ENCODE measurements at places on chromosomes 7 and 10.
A peak's percentile ranks its signal among the peaks of the same experiment; 100 is the strongest.

DNA sequence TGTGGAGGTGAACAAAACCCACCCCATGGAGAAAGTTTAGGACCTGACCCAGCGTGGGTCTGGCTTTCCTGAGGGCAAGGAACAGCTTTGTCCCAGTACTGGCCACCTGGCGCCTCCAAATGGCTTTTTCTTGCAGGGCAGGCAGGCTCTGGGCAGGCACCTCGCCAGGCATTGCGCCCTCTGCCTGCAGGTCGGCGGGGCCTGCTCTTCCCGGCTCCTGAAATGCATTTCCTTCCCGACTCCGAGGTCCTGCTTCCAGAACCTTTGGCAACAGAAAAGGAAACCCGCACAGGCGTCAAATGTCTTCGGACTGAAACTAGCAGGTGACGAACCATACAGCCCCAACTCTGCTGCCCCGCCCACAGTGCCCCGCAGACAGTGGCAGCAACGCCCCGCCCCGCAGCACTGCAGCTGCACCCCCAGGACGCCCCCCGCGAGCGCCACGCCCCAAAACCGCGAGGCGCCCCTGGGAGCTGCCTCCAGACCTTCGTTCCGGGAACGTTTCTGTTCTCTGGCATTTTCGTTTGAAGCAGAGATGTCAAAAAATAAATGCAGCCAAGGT, 65.5 kb downstream of the C10orf143 start:
- DNase-seq = no peak

GRCh38 chr7:98177553-98177952, 33.7 kb upstream of the BHLHA15 start:
- DNase-seq = no peak

- DNase-seq = no peak
Observed at GRCh38 chr7:125814100-125814499, 884.5 kb upstream of the POT1 start.

DNA sequence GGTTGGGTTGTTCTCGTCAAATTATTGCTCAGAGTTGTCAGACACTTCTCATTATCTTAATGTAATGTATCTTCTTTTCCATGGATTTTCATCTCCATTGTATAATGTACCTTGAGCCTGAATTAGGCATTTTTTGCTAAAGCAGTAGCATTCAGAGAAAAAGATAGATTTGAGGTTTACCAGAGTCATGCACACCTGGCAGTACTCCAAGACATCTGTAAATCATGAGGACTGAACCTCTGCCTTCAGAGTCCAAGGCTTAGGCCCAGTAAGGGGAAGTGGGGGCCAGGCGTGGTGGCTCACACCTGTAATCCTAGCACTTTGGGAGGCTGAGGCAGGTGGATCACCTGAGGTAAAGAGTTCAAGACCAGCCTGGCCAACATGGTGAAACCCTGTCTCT, 624.3 kb upstream of the MBL2 start:
- DNase-seq = no peak

DNA sequence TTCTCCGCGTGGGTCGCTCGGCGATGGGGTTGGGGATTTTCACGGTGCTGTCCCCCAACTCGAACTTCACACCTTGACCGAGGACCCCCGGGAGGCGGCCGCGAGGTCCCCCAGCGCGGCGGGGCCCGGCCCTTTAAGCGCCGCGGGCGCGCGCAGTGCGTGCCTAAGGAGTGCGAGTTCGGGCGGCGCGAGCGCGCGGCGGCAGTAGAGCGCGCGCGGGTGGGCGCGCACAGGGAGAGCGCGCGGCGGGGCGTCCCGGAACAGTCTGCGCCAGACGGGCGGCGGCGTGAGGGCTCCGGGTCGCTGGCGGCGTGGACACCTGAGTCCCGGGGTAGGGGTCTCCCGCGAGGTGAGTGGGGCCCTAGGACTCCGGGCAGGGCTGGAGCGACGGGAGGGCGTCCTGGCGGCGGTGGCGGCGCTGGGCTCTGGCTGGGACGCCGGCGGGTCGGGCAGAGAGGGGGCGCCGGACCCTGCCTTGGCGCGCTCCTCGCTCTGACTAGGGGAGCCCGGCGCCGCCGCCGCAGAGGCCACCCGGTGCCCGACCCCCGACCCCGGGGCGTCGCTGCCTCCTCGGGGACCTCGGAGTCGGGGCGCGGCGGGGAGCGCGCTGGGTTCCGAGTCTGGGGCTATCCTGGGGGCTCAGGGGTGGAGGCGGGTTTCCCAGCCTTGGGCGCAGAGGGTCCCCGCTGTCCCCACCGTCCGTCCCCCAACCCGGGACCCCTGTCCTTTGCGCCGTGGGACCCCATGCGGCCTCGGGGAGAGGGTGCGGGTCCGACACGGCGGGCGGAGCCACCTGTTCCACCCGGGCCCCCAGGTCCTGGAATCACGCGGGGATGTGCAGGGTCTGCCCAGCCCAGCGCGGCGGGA, at the start of gene PROSER2:
TSS of gene PROSER2 (plus strand) at position 235 of the 867 bp plus-strand sequence. CDS start 28,722 bp downstream, outside the sequence.
- no peak for DNase-seq

DNA sequence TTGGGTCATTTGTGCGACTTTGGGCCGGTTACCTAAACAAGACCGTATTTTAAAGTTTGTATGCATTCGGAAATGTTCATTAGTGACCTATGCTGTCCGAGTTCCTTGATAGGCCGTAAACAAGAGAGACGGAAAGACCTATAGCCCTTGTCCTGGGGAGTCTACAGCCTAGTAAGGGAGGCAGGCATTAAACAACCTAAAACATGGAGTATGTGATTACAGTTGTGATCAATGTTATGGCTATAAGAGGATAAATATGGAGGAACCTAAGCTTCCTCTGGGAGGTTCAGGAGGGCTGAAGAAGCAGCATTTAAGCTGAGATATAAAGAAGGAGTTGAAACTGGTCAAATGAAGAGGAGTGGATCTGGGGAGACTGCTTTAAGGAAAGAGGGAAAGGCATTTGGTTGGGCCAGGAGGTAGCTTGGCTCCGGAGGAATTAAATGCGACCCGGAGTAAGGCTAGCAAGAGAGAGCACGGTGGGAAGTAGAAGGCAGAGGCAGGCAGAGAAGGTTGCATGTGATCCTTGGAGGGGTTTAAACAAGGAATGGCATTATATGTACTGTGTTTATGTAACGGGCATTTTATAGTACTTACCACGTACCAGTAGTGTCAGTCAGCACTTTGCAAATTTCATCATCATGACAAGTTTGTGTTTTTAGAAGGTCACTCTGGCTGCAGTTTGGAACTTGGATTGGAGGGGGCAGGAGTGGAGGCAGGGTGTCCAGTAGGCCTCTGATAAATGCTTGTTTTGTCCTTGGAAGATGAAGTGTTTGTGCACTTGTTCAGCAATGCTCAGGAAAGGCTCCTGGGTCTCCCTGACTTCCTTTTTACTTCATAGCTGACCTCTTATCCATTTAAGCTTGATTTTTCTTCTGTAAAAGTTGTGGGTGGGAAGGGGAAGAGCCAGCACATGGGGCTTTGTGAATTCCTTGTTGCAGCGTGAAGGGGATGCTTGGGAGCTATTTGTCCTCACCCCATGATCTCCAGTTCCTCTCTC, 1.0 kb upstream of the AVPI1 start:
- DNase-seq = no peak

DNA sequence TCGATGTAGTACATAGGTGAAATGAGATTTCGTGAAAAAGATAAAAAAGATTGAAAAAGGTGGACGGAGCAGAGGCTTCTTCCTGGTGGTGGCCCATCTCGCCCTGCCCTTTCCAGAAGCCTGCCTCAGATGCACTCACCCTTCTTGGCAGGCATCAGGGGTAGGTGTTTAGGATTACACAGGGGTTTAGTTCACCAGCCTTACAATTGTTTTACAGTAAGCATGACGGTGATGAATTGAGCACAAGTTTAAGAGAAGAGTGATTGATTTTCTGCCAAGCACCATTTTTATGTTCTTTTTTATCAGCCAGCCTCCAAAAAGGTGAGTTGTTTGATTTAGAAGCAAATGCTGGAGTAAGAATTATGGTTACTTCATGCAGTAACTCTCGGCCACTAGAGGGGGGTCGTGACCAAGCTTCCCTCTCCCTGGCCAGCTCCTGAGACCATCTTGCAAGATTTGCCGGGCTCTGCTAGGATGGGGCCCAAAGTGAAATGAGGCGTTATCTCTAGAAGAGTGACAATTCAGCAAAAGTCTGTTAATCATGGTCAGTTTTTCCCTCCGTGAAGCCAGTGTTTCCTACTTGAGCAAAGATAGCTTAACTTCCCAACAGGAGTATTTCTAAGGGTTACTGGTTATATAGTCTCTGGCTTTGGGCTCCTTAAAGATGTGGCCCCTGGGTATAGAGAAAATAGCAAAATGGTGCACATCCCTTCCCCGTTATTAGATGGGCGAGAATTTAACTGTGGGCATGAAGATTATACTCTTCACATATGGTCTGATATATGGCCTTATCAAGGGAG, 228.8 kb downstream of the BMPER start:
- no peak for DNase-seq

- no peak for DNase-seq
Observed at GRCh38 chr10:94402843-94403379, 570 bp downstream of the TBC1D12 start.

DNA sequence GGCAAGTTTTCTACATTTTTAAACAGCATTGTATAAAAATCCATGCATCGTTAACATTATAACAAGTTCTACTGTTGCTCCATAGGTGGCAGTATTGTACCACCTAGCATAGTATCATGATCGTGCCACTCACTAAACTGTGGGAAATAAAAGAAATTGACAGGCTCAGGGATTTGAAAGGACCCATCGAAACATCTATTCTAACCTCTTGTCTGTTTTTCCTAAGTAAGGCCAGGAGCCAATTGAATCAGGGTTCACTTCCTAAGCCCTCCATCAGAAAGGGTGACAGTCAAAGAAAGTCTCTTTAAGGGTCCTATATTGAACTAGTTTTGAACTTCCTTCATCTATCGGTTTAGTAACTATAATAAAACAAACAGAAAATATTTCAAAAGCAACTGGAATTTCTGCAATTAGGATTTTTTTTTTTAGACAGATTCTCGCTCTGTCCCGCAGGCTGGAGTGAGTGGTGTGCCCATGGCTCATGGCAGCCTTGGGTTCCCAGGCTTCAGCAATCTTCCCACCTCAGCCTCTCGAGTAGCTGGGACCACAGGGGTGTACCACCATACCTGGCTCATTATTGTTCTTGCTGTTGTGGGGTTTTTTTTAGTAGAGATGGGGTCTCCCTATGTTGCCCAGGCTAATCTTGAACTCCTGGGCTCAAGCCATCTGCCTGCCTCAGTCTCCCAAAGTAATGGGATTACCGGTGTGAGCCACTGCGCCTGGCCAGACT, 9.4 kb downstream of the HACD1 start:
- DNase-seq = peak; percentile 6

DNA sequence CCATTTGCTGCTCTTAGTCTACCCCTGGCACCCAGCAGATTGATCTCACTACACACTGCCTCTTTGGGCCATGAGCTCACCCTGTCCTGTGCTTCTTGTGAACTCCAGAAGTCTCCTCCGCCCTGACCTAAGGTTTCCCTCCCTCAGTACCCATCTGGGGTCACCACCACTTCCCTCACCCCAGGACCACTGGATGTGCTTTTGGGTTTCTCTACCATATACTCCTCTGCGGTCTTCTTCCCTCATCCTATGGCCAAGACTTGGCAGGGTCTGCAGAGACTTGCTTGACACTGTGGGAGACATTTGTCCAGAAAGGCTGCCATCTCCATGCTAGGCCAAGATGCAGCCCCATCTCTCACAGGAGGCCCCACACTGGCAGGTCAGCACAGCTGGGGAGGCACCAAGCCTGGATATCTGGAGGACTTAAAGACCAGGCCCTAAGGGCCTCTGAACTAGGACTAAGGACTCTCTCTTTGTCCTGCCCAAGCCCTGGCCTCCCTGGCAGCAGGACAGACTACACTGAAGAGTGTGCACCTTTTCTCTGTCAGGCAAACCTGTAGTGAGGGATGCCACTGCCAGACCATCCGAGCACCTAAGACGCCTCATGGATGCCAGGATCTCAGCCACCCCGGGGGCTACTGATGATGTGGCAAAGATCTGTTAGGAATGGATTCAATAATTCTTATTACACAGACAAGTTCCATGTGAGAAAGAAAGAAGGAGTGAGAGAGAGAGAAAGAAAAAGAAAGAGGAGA, 134.6 kb downstream of the ZNF467 start:
- DNase-seq = no peak

DNA sequence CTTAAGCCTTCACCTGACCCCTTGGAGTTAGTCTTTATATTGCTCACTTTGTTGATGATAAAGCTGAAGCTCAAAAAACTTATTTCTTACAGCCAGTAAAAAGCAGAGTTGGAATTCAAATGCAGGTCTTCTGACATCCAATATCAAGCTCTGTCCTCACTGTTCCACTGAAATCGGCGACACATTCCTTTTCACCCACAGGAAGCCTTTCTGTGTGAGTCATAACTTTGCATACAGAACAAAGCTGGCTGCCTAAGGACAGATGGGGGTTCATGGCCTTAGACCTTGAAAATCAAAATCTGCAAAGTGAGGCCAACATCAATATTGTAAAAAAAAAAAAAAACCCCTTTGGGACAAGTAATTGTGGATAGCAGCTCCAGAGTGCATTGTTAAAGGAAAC, 21.8 kb upstream of the AKR1B1 start:
- no peak for DNase-seq

DNA sequence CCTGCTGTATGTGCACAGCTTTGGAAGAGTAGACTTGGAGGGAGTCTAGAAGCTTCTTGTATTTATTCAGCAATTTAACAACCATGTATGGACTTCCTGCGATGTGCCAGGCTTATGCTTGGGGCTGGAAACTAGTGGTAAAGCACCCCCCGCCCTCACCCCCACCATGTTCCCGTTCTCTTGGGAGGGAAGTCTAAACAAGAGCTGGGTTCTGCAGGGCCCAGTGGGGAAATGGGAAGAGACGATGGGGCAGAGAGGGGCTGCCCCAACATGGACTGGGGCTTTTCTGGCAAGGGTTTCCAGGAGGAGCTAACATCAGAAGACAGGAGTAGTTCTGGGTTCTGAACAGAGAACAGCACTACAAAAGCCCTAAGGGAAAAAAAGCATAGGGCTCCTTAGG, 8.0 kb downstream of the RASSF4 start:
- DNase-seq = no peak

DNA sequence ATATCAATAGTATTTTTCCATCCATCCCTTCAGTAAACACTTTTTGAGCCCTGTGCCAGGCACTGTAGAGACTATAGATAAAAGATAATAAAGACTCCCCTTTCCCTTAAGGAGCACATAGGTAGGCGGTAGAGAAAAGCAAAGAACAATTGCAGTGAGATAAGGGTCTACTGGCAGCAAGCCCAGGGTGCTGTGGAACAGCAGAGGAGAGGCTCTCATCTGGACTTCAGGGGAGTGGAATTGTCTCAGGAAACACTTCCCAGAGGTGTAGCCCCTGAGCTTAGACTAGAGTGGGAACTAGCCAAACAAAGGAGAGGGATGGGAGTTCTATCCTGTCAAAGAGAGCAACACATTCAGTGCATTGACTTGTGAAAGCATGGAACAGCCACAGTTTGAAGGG, 102.0 kb downstream of the NRF1 start:
- no peak for DNase-seq

DNA sequence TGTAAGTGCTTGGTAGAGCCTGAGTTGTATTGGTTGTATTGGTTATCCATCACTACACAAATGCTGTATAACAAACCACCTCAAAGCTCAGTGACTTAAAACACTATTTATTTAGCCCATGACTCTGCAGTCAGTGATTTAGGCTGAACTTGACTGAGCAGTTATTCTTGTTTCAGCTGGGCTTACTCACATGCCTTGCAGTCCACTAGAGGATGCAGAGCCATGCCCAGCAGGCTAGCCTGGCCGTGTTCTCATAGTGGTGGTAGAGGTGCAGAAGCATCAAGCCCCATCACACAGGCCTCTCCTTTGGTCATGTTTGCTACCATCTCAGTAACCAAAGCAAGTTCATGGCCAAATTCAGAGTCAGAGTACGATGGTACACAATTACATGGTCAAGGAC, 43.9 kb downstream of the LUC7L2 start:
- no peak for DNase-seq

- DNase-seq = no peak
Observed at GRCh38 chr10:34281661-34282582, 533.2 kb downstream of the PARD3 start.

GRCh38 chr10:21363092-21363730, 162.3 kb downstream of the SKIDA1 start:
- no peak for DNase-seq

All from activated gamma-delta T cell treated with Interleukin-2 at 50 U/mL for 16 hours (primary cell).